Right renal cortex interstitium (tissue), 3 donors: ENCODE measurements at places on chromosomes 13 and 19.
A peak's percentile ranks its signal among the peaks of the same experiment; 100 is the strongest.

DNA sequence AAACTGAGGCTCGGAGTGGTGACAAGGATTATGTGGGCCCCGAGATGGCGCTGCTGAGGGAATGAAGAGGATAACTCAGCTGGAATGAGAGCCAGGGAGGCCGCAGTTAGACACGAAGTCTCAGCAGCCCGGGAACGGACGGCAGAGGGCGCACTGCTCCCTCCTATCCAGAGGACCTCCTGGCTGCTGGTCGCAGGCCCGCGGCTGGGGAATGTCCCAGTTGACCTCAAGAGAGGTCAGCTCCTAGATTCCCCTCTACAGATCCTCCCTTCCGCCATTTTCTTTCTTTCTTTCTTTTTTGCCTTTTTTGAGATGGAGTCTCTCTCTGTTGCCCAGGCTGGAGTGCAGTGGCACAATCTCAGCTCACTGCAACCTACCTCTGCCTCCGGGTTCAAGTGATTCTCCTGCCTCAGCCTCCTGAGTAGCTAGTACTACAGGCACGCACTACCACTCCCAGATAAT, 24.1 kb upstream of the ASPDH start:
- peak; percentile 52 for DNase-seq

GRCh38 chr19:34274827-34275625, 20.7 kb downstream of the GARRE1 start:
- DNase-seq: no peak

- no peak for DNase-seq
Observed at GRCh38 chr19:1171755-1172352, 2.2 kb downstream of the SBNO2 start.

DNA sequence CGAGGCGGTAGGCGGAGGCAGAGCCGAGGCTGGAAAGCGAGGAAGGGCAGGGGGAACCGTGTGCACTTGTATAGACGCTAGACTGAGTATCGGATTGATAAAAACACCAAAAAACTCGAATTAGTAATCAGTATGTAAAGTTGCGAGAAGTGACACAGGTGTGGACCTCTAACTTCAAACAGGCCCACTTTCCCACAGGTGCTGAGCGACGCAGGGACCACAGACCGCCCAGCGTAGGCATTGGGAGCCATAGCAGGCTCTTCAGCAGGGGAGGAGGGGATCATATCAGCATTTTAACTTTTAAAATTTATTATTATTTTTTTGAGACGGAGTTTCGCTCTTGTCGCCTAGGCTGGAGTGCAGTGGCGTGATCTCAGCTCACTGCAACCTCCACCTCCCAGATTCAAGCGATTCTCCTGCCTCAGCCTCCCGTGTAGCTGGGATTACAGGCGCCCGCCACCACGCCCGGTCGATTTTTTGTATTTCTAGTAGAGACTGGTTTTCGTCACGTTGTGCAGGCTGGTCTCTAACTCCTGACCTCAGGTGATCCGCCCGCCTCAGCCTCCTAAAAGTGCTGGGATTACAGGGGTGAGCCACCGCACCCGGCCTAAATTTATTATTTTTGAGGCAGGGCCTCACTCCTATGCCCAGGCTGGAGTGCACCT, 574 bp downstream of the VMAC start:
- no peak for DNase-seq

- no peak for DNase-seq
Observed at GRCh38 chr19:9808855-9809824, 9.7 kb downstream of the FBXL12 start.

DNA sequence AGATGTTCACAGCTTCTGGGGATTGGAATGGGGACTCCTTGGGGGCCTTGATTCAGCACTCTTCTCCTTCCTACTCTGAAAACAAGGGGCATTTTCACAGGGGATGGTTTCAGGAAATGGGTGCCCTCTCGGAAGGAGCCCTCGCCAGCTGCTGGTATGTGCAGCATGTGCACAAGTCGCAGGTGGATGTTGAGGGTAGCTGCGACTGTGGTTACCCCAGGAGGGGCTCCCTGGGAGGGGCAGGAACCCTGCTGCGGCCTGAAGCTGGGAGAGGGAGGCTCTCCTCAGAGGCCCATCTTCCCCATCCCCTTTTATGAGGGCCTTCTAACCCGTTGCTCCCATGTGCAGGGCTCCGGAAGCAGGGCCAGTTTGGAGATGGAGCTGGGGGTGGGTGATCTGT, 6.2 kb downstream of the ZNF446 start:
- no peak for DNase-seq

GRCh38 chr13:27621366-27622101, at the start of gene POLR1D:
TSS of gene POLR1D (plus strand) at chr13:27621892. CDS start at chr13:27621984, 92 bp downstream.
- peak; percentile 47 for DNase-seq

GRCh38 chr13:71536201-71536600, 330.8 kb downstream of the DACH1 start:
- no peak for DNase-seq

DNA sequence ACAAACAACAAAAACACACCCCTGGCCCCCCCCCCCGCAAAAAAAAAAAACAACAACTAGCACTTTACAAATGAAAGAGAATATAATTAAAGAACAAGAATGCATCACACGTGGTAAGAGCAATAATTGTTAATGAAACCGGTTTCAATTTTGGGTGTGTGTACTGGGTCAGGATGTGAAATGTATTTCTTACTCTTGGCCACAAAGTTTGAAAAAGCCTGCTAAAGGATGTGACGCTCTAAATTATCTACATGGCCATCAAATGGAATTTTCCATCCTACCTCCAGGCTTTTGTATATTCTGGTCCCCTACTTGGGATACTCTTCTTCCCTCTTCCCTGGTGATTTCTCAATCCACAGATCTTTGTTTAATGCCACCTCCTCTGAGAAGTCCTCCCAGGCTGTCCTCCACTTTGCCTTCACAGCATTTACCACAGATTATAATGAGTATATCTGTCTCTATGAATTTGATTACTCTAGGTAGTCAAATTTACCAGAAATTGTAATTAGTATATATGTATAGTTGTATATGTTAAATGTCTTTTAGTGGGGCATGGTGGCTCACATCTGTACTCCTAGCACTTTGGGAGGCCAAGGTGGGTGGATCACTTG, 2.1 kb downstream of the SARS2 start:
- DNase-seq: no peak

DNA sequence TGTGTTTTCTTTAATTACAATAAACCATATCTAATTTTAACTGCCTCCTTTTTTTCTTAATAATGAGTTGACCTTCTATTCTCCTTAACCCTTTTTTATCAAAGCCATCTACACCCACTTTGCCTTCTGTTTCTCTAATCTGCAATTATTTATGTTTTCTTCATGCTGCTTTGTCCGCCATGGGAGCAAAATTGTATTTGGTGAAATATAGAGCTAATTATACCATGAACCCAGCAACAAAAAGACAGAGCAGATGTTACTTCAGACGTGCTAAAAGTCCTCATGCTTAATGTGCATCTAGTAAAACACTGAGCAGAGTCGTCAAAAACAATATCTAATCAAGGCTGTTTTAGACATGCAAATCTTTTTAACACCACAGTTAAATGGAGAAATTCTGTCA, 264.7 kb downstream of the DACH1 start:
- no peak for DNase-seq

DNA sequence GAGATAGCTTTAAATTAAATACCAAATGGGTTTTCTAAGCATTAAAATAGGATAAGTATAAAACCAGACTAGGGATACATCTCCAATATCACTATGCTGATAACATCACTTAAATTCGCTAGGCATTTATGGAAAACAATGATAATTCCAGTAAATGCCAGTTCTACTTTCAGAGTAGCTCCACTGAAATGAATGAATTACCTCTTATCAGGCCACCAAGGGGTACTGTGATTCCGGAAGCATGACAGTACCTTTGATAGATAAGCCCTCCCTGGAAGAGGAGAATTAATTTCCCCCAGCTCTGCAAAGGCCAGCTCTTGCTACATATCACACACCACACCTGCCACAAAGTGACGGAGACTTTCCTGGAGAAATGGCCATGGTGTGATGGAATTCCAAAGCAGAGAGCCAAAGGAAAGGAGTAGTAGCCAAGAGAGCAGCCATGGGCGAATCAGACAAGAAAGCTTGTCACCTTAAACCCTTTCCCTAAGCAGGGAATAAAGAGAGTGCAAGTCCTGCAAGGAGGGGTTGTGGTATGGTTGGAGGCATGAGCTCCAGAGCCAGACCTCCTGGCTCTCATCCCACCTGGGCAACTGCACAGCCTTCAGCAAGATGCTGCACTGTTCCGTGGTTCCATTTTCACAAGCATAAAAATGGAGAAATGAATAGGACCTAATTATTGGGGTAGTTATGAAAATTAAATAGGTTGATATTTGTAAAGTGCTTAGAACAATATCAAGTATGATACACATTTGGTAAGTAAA, 423.1 kb downstream of the FGF14 start:
- DNase-seq: no peak

GRCh38 chr13:67964986-67965385, 734.9 kb upstream of the PCDH9 start:
- DNase-seq: no peak

GRCh38 chr19:14000691-14001375, 5.3 kb downstream of the RFX1 start:
- DNase-seq: no peak

DNA sequence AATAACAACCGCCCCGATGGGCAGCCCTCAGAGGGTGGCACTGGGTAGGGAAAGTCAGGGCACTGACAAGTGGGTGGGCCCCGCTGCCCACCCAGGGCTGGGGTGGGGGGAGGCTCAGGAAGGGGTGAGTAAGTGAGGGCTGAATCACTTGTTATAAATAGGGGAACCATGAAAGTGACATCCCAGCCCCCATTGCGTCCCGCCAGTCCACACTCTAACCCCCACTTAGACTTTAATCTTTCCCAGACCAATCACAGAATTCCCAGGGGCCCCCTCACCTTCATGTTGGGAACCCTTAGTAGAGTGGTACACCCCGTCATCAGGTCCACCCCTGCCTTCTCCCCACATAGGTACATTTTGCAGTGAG, 37.0 kb upstream of the NANOS3 start:
- DNase-seq: no peak

GRCh38 chr19:45115809-45116615, 23.0 kb downstream of the PPP1R37 start:
- no peak for DNase-seq
